ENCODE measurements at places on chromosomes 3 and 15. TPM values are rescaled to one million over a fixed set of nuclear protein-coding genes. Genes with fewer than 3 reads are reported as not detected.

- peaks cover 7% of the 10 kb centered on the region for H3K27me3 ChIP-seq
- H3K4me3 ChIP-seq: no peak overlapping the region
- H3K36me3 ChIP-seq: no peaks in the 10 kb centered on the region
- DNase-seq: no peak
These were observed 75.6 kb downstream of the BFSP2 start for GRCh38 chr3:133475245-133476010.

- no peak for DNase-seq
- no peaks in the 10 kb centered on the region for H3K27me3 ChIP-seq
- H3K36me3 ChIP-seq: peaks cover 9% of the 10 kb centered on the region
These were observed 120.4 kb downstream of the ZIC1 start for GRCh38 chr3:147529551-147529950.

- no peak for DNase-seq
- no peak overlapping the region for H3K4me3 ChIP-seq
- no peaks in the 10 kb centered on the region for H3K27me3 ChIP-seq
- no peaks in the 10 kb centered on the region for H3K36me3 ChIP-seq
These were observed 14.0 kb upstream of the LARP6 start for GRCh38 chr15:70867911-70868467.

DNA sequence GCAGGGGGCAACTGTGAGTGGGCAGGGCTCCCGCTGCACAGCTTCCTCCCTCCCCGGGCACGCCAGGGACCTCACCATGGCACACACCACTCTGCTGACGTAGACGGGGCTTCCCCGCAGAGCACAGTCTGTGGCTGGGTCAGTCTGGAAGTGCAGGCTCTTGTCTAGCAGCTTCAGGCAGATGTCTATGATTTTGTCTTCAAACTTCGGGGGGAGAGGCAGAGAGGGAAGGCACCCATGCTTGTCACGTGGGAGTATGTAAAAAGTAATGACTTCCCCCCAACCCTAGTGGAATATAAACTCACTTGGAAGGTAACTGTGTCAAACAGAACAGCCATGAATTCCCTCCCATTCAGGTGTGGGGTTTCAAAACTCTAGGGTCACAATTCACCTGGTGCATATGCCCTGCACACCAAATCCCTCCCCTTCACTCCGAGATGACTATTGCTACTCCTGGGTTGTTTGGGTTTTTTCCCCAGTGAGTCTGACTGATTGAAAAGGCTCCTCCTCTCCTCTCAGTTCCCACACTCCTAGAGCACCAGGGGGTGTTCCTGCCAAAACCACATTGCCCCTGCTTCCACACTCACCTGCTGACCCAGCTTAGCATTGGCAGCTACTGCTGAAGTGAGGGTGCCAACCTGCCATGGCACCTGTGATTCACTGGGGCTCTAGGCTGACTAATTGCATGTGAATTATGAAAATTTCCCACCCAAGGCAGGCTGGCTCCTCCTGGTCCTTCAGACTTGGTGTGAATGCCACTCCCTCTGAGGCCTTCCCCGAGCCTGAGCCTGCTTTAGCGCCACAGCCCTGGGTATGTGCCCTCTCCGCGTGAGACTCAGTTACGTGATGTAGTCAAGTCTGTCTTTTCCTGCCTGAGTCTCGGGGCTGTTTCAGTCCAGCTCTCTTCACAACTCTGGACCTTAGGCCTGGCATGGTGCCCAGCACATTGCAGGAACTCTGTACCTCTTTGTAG is 13.0 kb downstream of the TGM5 start:
- no peak overlapping the region for H3K27ac ChIP-seq
- DNase-seq: no peak
- peaks cover 17% of the 10 kb centered on the region for H3K27me3 ChIP-seq

DNA sequence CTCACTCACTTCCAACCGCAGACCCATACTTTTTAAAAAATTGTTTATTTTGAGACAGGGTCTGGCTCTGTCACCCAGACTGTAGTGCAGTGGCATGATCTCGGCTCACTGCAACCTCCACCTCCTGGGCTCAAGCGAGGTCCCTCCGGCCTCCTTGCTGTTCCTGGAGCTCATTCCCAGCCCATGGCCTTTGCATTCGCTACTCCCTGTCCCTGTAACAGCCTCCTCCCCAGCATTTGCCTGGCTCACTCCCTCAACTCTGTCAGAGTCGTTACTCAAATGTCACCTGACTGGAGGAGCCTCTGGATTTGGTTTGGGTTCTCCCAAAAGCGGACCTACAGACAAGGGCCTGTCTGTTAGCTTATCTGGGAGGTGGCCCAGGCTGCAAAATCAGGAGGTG is 432.6 kb upstream of the PROK2 start:
- no peak overlapping the region for H3K4me3 ChIP-seq
- no peak overlapping the region for H3K27ac ChIP-seq
- DNase-seq: no peak

DNA sequence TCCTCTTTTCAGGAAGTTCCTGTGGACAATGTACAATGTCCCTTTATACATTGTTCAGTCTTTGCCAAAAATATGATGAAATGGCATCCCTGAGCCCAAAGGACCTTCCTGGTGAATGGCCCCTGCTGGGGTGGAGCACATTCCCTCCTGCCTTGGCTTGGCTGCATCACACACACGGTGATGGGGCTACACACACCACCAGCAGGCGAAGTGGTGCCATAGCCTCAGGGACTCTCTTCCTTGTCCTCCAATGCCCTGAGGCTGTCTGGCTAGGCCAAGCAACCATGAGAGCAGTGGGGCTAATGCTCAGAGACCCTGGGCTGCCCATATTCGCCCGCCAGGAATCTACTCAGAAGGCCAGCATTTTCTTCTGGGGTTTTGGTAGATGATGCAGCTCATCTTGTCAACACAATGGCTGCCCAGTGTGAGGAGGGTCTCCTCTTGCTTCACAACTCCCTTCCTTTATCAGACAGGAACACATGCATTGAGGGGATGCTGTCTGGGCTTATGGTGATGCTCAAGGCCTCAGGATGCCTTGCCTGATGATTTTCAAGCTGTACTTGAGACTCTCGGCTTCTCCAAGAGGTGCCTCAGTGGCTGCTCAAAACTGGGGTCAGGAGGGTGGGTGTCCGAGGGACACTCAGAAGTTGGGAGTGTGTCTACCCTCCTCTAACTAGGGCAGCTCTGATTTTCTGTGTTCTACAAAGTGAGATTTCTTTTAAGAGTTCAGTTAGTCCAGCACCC is 40.9 kb upstream of the EPHB1 start:
- H3K27me3 ChIP-seq: no peaks in the 10 kb centered on the region
- no peaks in the 10 kb centered on the region for H3K36me3 ChIP-seq
- no peak for DNase-seq
- H3K27ac ChIP-seq: no peak overlapping the region
- no peak overlapping the region for H3K4me3 ChIP-seq

DNA sequence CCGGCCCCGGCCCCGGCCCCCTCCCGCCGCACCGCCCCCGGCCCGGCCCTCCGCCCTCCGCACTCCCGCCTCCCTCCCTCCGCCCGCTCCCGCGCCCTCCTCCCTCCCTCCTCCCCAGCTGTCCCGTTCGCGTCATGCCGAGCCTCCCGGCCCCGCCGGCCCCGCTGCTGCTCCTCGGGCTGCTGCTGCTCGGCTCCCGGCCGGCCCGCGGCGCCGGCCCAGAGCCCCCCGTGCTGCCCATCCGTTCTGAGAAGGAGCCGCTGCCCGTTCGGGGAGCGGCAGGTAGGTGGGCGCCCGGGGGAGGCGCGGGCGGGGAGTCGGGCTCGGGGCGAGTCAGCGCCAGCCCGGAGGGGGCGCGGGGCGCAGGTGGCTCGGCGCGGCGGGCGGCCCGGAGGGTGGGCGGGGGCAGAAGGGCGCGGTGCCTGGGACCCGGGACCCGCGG is 352 bp downstream of the CHRD start:
- peaks cover 71% of the 10 kb centered on the region for H3K27me3 ChIP-seq
- peaks cover 17% of the 10 kb centered on the region for H3K4me1 ChIP-seq
- no peaks in the 10 kb centered on the region for H3K36me3 ChIP-seq
- H3K27ac ChIP-seq: no peak overlapping the region
- DNase-seq: peak; percentile 43
- no peak overlapping the region for H3K4me3 ChIP-seq

GRCh38 chr3:136305879-136306278 is 55.7 kb downstream of the PCCB start:
- H3K4me1 ChIP-seq: no peaks in the 10 kb centered on the region
- DNase-seq: no peak
- H3K27ac ChIP-seq: no peak overlapping the region
- no peak overlapping the region for H3K4me3 ChIP-seq

- H3K27me3 ChIP-seq: peaks cover 13% of the 10 kb centered on the region
- no peaks in the 10 kb centered on the region for H3K4me1 ChIP-seq
- H3K27ac ChIP-seq: no peak overlapping the region
- H3K36me3 ChIP-seq: no peaks in the 10 kb centered on the region
These were observed 51.0 kb downstream of the REC114 start for GRCh38 chr15:73493922-73494321.

GRCh38 chr15:70262591-70263274 is 165.0 kb upstream of the TLE3 start:
- H3K4me1 ChIP-seq: peaks cover 48% of the 10 kb centered on the region
- no peak overlapping the region for H3K27ac ChIP-seq
- H3K27me3 ChIP-seq: peaks cover 3% of the 10 kb centered on the region
- H3K36me3 ChIP-seq: no peaks in the 10 kb centered on the region

DNA sequence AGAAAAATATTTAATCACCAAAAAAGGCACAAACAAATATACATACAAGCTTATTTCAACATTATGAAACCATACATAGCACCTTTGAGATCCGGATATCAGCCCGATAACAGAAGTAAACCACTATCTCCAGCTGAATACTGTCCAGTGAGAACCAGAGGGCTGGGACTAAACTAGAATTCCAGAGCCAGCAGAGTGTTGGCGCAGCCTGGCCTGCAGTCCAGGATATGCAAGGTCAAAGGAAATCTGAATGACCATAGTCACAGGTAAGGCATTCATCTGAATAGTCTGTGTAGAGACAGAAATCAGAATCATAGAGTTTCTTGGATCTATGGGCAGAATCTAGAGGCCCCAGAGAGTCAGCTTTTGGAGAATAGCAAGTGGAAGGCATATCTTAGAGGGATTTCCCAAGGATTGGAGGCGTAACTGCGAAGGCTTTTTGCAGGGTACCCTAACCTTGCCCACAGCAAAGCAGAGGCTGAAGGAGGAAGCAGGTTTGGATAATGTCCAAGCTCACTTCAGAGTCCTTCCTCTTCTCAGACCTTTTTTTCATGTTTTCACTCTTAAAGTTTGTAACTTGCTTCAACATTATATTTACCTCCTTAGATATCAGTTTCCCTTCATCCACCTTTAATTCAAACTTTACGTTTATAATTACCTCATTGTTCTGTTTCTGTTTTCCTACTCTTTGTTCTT is 32.5 kb upstream of the TP63 start:
- H3K27ac ChIP-seq: no peak overlapping the region
- H3K36me3 ChIP-seq: peaks cover 3% of the 10 kb centered on the region
- no peak for DNase-seq
- H3K4me3 ChIP-seq: no peak overlapping the region

DNA sequence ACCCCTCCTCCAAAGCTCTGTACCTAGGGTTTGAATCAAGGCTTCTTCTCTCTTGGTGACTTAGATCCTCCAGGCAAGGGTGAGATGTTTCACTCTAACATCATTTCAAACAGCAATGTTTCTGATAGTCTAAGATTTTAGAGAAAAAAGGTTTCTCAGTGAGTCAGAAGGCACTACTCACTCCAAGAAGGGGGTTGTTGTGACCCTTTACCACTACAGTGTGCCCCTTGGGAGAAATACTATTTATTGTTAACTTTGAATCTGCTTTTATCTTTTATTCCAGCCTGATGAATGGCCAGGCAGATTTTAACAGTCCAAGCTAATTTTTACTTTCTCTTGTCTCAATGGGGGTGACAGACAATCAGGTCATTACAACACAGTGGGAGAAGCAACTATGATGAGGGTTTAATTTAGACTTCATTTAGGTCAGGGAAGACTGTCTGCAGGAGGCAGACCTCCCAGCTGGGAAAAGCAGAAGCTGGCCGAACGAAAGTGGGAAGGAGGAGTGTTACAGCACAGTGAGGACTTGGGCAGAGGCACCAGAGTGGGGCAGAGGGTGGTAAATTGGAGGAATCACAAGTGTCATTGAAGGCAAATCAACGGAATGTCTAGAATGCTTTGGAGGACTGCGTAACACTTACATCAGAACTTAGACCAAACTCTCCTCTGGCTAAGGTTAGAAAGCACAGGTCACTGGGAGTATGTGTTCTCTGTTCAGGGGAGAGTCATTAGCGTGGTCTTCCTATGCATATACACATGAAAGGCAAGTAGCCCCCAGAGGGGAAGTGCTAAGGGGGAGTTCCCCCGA is 21.2 kb downstream of the ZNF860 start:
- no peak for DNase-seq
- H3K27ac ChIP-seq: peak overlapping the region; percentile 32
- no peaks in the 10 kb centered on the region for H3K27me3 ChIP-seq
- no peak overlapping the region for H3K4me3 ChIP-seq

- H3K27ac ChIP-seq: no peak overlapping the region
- no peak overlapping the region for H3K4me3 ChIP-seq
- DNase-seq: no peak
- peaks cover 38% of the 10 kb centered on the region for H3K4me1 ChIP-seq
- H3K36me3 ChIP-seq: no peaks in the 10 kb centered on the region
These were observed 117.5 kb upstream of the ARHGEF3 start for GRCh38 chr3:56919137-56919796.

- H3K27ac ChIP-seq: no peak overlapping the region
- no peak for DNase-seq
- no peaks in the 10 kb centered on the region for H3K4me1 ChIP-seq
These were observed 32.2 kb downstream of the ATP13A4 start for GRCh38 chr3:193522473-193522872.

- no peaks in the 10 kb centered on the region for H3K4me1 ChIP-seq
- no peak for DNase-seq
- H3K27ac ChIP-seq: no peak overlapping the region
- H3K27me3 ChIP-seq: no peaks in the 10 kb centered on the region
These were observed 176.8 kb downstream of the STT3B start for GRCh38 chr3:31709526-31709925.

GRCh38 chr3:67064105-67064504 is 66.0 kb downstream of the KBTBD8 start:
- no peaks in the 10 kb centered on the region for H3K36me3 ChIP-seq
- H3K27ac ChIP-seq: no peak overlapping the region
- H3K27me3 ChIP-seq: no peaks in the 10 kb centered on the region
- peaks cover under 1% of the 10 kb centered on the region for H3K4me1 ChIP-seq

- no peak overlapping the region for H3K27ac ChIP-seq
- H3K36me3 ChIP-seq: peaks cover 13% of the 10 kb centered on the region
- DNase-seq: no peak
- peaks cover 19% of the 10 kb centered on the region for H3K4me1 ChIP-seq
These were observed 112.8 kb upstream of the BCL6 start for GRCh38 chr3:187858041-187858440.

Gene BHLHE40
- total RNA-seq: 0.21 TPM

Gene STX19
- total RNA-seq: not detected

Gene SLC22A13
- 0.41 TPM for total RNA-seq

Gene PPCDC
- total RNA-seq: 18.1 TPM

Gene CAMK2N2
- 5.6 TPM for total RNA-seq

Gene HIGD2B
- total RNA-seq: not detected

Gene SERPINI2
- 0.86 TPM for total RNA-seq

Gene SERPINI1
- total RNA-seq: 1.0 TPM

Gene PARP14
- 6.6 TPM for total RNA-seq

Gene LMOD3
- total RNA-seq: 4.2 TPM

Gene GABRA5
- 0.61 TPM for total RNA-seq

Gene TP63
- total RNA-seq: not detected

Gene SCG5
- 25.1 TPM for total RNA-seq

Data from neural crest cell (in vitro differentiated cells).